NCI-H774 (cell line): ENCODE measurements at places on chromosomes 1 and 21.

DNA sequence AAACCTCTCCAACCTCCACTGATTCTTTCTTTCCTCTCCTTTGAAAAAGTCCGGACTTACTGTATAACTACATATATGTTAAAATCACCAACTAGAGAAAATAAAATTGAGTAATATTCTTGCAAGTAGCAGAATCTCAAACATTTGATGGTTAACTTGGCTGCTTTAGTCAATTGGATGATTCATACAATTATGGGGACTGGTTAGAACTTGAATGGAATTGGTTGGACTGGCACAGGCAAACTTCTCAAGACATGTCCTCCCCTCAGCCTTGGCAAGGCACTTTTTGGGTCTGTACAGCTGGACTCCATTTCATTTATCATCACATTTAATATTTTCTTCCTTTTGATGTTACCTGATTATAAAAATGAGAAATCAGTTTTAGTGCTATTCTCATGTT lies 6.5 kb downstream of the WLS start:
- no peak for DNase-seq

DNA sequence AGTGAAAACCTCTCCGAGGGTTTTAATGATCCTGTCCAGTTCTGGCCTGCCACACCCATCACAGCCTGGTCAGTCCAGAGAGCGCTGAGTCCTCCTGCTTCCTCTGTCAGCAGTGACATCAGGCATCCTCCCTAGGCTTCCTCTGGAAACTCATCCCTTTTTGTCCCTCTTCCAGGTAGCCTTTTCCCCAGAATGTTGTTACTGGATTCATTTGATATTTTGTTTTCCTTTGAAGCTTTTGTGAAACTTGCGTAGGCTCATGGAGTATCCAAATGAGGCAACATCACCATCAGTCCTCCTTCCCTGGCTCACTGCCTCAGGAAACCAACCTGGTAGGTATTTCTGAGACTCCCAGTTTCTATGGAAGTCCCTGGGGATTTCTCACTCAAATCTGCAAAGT lies 27.0 kb upstream of the IGSF3 start:
- DNase-seq = no peak

GRCh38 chr1:181033128-181033798 lies 520 bp upstream of the MR1 start:
- no peak for DNase-seq

- DNase-seq = no peak
Measured at GRCh38 chr1:47187926-47188250, 1.9 kb downstream of the PDZK1IP1 start.

DNA sequence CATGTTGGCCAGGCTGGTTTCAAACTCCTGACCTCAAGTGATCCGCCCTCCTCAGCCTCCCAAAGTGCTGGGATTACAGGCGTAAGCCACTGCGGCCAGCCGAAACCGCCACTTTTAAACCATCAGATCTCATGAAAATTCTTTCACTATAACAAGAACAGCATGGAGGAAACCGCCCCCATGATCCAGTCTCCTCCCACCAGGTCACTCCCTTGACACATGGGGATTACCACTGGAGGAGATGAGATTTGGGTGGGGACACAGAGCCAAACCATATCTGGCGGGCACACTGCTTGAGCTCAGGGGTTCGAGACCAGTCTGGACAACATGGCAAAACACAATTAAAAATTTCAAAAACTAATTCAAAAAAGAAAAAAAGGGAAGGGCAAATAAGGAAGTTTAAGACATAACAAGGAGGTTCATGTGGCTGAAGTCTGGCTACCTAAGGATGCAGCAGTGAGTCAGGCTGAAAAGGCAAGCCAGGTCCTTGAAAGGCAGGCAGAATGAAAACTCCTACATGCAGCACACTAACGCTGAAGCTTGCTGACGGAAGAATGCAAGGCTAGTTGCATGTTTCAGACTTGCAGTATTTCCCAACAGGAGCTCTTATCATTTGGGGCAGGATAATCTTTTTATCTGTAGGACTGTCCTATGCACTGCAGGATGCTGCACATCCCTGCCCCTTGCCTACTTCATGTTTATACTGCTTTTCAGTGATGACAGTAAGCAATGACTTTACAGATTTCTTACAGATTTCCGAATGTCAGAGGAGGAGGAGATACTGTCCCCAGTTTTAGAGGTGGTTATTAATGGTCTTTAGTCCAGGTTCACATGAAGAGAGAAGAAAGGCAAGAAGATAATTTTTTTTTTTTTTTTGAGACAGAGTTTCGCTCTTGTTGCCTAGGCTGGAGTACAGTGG lies 49.3 kb downstream of the FBXO42 start:
- no peak for DNase-seq

GRCh38 chr1:83828456-83828855 lies 170.5 kb downstream of the TTLL7 start:
- DNase-seq = no peak

GRCh38 chr1:92342401-92342800 lies 43.5 kb downstream of the RPAP2 start:
- no peak for DNase-seq

GRCh38 chr21:44836666-44837471 lies 19.0 kb upstream of the SUMO3 start:
- no peak for DNase-seq

DNA sequence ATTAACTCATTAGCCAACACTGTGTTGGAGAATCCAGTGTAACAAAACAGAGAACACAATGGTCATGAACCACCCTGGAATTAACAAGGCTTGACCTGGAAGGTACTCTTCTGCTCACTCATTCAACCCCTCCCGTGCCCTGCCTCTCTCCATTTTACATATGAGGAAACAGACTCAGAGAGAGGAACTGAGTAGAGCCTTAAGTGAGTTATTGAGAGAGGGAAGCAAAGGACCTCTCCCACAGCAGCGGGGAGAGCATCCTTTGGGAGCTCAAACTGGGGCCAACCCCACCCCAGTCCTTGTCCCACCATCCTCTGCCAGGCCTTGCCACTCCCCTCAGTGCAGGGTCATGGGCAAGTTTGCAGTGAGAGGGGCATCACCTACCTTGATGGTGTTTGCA lies 1.4 kb downstream of the S100A12 start:
- DNase-seq = no peak

GRCh38 chr1:227961651-227962466 lies 14.1 kb upstream of the WNT9A start:
- DNase-seq = no peak

- no peak for DNase-seq
Measured at GRCh38 chr1:48616710-48617109, 144.7 kb upstream of the SPATA6 start.

DNA sequence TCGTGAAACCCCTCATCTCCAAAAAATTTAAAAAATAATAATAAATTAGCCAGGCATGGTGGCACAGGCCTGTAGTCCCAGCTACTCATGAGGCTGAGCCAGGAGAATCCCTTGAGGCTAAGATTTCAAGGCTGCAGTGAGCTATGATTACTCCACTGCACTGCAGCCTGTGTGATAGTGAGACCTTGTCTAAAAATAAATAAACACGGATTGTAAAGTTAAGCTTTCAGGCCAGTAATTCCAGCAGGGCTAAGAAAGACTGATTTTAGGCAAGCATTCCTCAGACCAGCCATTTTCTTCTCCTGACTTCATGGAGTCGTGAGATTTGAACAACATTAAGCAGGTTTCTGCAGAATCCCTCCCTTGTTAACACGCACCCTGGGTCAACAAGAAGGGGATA lies 77.2 kb upstream of the EFHD2 start:
- DNase-seq = no peak

DNA sequence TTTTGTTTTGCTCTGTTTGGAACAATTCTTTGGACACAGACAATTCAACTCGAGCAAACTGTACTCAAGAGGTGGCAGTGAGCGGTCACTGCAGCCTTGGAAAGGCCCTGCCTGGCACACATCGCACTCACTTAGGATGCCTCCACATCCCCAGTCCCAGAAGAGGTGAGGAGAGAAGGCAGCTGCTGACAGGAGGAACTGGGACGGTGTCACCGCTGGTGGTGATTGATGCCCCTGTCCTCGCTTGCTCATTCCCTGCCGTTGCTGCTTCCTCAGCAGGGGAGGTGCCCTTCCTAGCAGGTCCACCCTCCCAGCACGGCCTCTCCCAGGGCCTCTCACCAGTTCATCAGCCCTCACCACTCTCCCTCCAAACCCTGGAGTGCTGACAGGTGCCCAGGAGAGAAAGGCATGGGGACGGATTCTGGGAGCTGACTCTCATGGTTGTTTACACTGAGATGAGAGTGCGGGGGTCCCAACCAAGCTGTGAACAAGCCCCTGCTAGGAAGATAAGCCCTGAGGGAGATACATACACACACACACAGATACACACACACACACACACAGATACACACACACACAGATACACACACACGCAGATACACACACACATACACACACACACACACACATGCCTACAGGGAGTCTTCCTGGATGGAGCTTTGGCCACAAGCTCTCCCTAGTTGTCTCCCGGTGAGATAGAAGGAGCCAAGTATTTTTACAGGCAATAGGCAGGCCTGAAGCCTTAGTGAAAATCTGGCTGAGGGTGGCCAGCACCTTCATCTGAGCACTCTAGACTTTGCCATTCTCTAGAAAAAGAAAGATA lies 101.1 kb downstream of the CDC7 start:
- no peak for DNase-seq

GRCh38 chr1:95994643-95995042 lies 726.9 kb upstream of the PTBP2 start:
- no peak for DNase-seq

GRCh38 chr21:30251781-30252180 lies 31.0 kb downstream of the KRTAP24-1 start:
- no peak for DNase-seq

DNA sequence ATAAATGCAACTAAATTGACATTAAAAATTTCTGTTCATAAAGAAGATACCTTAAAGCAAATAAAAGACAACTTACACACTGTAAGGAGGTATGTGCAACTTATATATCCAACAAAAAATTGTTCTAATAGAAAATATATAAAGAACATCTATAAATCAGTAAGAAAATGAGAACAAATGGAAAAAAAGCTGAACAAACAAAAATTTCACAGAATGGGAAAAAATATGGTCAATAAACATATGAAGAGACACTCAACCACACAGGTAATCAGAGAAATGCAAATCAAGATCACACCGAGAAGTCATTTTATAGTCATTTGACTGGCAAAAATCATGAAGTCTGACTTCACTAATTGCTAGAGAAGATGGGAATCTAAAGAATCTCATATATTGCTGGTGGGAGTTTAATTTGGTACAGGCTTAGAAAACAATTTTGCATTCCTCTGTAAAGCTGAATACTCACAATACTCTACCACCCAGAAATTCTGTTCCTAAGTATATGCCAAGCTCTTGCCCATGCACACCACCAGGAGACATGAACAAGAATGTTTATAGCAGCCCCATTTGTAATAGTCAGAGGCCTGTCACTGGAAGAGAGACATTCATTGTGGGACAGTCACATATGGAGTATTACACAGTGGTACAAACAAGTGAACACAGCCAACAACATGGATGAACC lies 22.0 kb upstream of the THEM5 start:
- no peak for DNase-seq

DNA sequence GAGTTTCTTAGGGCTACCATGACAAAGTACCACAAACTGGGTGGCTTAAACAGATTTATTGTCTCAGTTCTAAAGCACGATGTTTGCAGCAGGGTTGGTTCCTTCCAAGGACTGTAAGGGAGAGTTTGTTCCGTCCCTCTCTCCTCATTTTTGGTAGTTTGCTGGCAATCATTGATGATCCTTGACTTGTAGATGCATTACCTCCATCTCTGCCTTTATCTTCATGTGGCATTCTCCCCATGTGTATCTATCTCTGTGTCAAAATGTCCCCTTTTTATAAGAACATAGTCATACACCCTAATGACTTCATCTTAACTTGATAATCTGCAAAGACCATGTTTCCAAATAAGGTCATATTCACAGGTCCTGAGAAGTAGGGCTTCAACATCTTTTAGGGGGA lies 90.2 kb downstream of the LRRC8C start:
- DNase-seq = no peak

DNA sequence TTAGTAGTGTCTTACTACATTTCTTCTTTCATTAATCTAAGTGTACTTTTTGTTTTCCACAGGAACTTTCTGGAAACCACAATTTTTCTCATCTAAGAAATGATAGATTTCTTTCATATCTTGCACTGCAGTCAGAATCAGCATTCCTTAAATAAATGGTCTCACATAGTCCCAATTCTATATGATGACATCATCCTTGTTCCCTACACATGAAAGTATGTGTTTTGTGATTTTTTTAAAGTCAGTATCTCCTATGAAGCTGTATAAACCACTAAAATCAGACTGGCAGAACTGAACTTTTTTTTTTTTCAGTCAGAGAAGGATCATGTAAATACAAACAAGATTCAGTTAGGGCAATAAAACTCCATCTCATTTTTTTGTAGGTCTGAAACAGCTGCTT lies 742.6 kb upstream of the CXADR start:
- DNase-seq = no peak

DNA sequence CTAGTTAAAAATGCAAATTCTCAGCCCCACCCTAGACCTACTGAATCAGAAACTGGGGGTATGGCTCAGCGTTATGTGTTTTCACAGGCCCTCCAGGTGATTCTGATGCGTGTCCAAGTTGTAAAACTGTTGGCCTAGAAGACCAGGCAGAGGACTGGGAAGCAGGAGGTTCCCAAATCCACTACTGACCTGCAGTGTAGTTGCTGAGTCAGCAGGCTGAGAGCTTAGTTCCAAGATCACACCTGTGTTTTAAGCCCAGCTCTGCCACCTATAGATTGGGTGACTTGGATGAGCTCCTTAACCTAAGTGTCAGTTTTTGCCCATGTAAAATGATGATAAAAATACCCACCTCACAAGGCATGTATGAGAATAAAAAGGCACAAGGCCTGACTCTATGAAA lies 4.1 kb downstream of the GRHL3 start:
- no peak for DNase-seq

DNA sequence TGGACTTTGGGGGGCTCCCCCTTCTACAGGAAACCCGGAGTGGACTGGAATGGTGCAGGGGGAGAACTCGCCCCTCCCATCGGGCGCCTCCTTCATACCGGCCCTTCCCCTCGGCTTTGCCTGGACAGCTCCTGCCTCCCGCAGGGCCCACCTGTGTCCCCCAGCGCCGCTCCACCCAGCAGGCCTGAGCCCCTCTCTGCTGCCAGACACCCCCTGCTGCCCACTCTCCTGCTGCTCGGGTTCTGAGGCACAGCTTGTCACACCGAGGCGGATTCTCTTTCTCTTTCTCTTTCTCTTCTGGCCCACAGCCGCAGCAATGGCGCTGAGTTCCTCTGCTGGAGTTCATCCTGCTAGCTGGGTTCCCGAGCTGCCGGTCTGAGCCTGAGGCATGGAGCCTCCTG lies at the start of gene TNFRSF14:
TSS of gene TNFRSF14 (plus strand) at position 95 of the 401 bp plus-strand sequence. CDS start at position 389, 294 bp downstream.
- DNase-seq = no peak
